CD4-positive, alpha-beta T cell treated with Interleukin-15 for 4 hours (primary cell): ENCODE measurements at places on chromosomes 12 and 14.

- no peak for DNase-seq
These were observed 94.1 kb downstream of the GPHN start for GRCh38 chr14:66601932-66602578.

GRCh38 chr12:40853221-40853620 is 161.0 kb downstream of the CNTN1 start:
- DNase-seq: no peak

- no peak for DNase-seq
These were observed 1.5 kb downstream of the MTERF2 start for GRCh38 chr12:106985479-106985878.

DNA sequence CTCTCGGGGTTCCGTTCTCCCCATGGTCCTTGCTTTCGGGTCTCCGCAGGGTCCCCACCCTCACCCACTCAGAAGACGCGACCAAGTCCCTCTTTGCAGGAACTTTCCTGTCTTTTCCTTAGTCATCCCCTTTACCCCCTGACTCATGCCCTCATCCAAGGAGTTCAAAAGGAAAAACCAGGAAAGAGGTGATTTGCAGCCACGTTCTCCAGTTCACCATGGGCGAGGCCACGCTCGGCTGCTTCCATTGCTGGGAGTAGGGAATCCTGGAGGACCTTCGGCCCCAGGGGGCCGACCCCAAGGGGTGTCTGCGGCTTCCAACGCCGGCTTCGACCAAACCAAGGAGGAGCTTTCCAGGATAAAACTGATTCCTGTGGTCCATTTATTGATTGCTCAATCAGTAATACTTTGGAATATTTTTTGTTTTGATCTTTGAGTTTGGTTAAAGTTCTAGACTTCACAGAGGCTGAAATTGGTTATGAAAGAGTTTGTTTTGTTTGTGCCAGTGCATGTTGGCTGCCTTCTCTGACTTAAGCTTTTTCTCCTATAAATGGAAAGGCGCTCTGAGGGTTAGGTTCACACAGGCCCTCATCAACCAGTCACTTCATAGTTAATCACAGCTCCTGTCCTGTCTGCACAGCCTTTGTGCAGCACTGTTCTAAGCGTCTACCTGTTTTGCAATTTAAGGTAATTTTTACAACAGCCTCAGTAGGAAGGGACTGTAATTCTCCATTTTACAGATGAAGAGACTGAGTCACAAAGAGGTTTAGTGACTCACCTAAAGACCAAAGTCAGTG is 827 bp downstream of the ALDH2 start:
- no peak for DNase-seq

DNA sequence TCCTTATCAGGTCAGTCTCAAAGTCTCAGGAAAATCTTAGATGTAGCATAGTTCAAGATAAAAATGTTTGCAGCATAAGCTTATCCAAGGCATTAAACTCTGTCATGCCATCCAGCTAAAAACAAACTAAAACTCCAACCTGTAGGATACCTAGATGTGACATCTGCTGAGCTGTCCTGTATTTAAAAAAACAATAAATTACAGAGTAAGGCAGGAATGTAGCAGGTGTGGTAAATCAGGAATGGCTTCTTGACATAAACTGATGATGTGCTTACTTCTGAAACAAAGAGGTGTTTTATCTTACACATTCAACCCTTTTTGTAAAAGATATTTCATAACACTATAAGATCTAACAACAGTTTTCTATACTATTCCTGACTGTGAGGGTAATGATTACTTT is 30.6 kb upstream of the DLGAP5 start:
- no peak for DNase-seq

GRCh38 chr12:34400986-34401658 is 378.8 kb downstream of the ALG10 start:
- no peak for DNase-seq

- no peak for DNase-seq
These were observed 29.7 kb downstream of the CLEC1A start for GRCh38 chr12:10069099-10069498.

- no peak for DNase-seq
These were observed 21.7 kb downstream of the TAOK3 start for GRCh38 chr12:118350908-118351559.

- peak; percentile 83 for DNase-seq
These were observed 20.3 kb upstream of the AMN1 start for GRCh38 chr12:31749024-31749704.

GRCh38 chr12:58916921-58917511 is 3.3 kb downstream of the LRIG3 start:
- no peak for DNase-seq

GRCh38 chr12:121649819-121650353 is 19.6 kb downstream of the MORN3 start:
- peak; percentile 44 for DNase-seq

DNA sequence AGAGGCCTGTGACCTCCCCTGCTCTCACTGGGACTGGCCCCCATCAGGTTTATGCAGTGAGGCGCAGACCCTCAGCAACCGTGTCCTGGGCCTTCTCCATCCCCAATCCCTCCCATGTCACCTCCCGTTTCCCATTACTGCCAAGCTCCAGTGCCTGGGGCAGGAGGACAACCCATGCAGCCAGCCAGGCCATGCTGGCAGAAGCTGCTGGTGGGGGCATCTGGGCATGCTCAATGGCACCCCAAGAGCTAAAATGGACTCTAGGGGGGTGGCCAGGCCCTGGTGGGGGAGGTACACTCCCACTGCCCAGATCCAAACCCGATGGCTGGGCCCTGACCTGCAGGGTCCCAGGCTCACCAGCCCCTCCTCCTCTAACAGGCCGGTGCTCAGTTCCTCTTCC is 20.5 kb upstream of the GPR132 start:
- DNase-seq: no peak
